ENCODE measurements at places on chromosomes 3 and 15.

DNA sequence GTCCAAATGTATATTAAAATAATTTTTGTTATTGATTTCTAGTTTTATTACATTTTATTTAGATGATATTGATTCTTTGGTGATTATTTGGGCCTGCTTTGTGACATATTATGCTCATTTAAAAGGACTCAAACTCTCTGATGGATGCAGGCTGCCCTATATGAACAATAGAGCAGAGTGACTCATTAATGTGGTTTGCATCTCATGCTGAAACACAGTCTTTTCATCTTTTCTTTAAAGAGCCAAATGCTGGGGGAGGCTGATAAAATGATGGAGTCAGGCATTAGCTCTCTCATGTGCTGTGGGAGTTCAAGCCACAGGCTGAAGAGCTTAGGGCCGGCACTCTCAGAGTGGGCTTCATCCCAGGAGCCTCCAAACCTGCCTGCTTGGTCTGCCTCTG, 7.2 kb downstream of the PLA1A start:
- peak; percentile 63 for DNase-seq

DNA sequence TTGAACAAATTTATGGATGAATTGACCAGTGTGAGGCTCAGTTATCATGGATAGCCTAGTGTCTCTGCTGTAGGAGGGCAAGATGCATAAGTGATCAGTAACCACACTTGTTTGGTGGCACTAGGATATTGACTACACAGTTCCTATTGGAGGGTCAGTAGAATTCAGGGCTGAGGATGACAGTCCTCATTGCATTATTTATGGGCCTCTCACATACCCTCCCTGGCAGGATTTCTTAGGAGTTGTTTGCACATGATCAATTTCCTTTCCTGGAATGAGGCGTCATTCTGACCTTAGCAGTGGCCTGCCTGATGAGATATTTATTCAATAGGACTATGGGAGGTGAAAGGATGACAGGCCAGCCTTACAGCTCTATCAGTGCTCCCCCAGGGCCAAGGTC, 125.1 kb upstream of the AGBL1 start:
- no peak for DNase-seq

- no peak for DNase-seq
These were observed 296.1 kb downstream of the RPLP1 start for GRCh38 chr15:69748576-69749185.

DNA sequence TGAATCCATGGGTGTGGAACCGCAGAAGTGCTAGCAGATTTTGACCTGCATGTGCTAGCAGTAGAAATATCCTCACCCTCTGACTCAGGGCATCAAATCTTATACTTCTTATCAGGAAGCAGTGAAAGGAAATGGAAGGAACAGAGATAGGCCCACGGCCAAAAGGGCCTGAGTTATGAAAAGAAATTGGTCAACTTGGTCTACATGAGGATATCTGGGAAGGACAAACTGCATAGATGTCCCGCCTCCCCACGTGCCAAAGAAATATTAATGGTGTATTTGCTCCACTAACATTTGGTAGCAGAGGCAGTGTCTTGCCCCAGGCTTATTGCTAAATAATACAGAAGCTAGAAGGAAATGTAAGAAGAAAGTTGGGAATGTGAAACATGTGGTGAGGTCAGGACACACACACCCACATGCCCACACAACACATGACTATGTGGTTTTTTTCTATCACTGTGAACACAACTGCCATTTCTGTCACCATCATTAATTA, 93.6 kb upstream of the COL8A1 start:
- peak; percentile 52 for DNase-seq

DNA sequence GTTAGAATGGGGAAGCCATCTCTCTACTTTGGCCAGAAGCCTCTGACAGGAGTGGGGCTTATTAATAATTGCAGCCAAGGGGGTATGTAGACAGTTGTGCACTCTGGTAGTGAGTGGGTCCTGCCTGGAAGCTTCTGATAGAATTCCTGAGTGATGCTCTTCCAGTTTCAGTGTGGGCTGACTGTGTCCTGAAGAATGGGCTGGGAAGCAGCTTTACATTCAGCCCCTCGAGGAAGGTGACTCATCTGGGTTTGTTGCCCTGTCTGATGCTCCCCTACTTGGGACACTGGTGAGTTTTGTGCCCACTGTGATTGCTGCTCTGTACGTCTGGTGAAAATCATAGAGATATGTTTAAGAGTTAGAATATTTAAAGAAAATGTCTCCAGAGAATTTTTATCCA, 444.7 kb upstream of the RBMS3 start:
- peak; percentile 7 for DNase-seq

DNA sequence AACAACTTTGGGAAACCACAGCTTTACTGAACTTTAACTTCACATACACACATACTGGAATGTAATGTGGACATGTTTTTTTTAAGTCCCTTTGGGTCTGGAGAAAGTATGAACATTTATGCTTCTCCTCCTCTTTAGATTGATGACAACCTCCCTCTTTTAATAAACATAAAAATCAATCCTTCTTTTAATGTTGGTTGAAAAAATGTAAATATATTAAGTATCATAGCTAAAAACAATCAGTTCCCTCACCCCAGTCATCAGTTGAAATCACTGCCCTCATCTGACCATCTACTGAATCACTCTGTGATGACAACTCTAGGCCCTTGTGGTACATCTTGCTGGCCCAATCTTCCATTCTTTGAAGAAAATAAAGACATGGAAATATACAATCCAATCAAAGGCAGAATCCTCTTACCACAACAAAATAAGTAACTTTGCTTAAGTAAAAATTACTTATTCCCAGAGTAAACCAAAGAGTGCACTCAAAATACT, 6.4 kb downstream of the AAGAB start:
- peak; percentile 62 for DNase-seq

DNA sequence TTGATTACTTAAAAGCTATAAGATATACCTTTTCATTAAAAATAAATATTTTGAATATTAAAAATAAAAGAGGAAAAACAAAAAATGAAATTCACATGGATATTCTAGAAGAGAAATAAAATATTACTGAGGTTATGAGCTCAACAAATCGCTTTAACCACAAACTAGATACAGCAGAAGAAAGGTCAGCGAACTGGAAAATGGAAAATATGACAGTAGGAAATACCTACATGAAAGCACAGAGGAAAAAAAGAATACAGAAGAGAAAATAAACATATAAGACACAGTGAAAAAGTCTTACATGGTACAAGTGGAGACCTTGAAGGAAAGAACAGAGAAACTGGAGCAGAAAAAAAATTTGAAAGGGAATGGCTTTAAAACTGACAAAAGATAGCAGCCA, 33.2 kb downstream of the SCAPER start:
- no peak for DNase-seq

- DNase-seq, result no peak
These were observed 1202.8 kb downstream of the ROBO2 start for GRCh38 chr3:78242724-78243123.

DNA sequence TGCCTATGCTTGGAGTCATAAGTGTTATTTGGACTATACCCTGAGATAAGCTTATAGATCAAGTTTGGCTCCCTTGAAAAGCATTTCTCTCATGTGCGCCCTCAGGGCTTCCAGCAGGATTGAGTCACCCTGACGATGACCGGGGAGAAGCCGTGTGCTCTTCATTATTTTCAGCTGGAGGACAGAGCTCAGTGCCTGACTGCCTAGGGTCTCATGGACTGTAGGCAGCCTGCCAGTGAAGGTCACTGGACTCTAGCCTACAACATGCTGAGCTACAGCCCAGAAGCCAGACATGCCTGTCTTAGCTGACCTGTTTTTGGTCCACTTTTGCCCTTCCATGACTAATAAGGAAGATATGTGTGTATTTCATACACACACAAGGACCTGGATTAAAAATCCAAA, 31.6 kb upstream of the NUDT16 start:
- peak; percentile 84 for DNase-seq

- no peak for DNase-seq
These were observed 31.1 kb downstream of the HCLS1 start for GRCh38 chr3:121629601-121630000.

GRCh38 chr15:51752888-51753287, 1.5 kb downstream of the TMOD2 start:
- DNase-seq, result no peak

DNA sequence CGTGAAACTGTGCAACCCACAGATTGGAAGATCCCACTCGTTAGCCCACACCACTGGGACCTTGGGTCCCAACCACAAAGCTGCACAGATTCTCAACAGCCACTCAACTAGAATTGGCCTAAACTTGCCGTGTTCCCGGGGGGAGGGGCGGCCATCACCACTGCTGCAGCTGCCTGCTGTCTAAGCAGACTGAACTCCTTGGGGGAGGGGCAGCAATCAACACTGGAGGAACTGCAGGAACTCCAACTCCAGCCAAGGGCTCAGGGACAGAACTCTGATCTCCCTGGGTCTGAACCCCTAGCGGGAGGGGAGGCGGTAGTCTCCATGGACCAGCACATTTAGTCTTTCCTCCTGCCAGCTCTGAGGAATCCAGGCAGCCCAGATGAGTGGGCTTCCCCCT, 205.9 kb downstream of the RSL24D1 start:
- no peak for DNase-seq

DNA sequence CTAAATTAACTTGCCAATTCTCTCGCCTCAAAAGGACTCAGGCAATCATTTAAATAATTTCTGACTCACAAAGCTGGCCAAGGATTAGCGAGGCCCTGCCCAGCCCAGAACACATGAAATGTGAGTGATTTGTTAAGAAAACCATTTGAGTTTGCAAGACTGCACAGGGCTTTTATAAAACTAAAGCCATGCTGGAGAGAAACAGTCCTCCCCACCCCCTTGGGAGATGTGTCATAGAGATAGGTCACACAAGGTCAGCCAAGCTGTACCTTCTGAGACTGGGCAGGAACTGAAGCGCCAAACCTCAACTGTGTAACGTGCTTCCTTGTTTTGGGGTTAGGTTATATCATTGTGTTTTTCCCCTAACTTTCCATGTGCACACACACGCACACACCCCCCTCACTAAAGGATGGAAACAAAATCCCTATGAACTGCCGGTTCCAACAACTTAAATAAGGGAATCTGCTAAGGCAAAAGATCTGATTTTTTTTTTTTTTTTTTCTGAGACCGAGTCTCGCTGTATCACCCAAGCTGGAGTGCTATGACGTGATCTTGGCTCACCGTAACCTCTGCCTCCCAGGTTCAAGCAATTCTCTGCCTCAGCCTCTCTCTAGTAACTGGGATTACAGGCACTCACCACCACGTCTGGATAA, 8.1 kb downstream of the SPATA12 start:
- peak; percentile 97 for DNase-seq

DNA sequence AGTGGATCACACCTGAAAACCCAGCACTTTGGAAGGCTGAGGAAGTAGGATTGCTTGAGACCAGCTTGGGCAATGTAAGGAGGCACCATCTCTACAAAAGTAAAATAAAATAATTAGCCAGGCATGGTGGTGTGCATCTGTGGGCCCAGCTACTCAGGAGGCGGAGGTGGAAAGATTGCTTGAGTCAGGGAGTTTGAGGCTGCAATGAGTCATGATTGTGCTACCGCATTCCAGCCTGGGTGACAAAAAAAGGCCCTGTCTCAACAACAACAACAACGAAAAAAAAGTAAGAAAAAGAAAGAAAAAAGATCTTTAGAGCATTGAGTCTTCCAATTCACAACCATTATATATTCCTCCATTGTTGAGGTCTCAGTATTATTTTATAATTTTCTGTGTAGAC, 192.4 kb upstream of the DPH6 start:
- peak; percentile 86 for DNase-seq

All from fibroblast of mammary gland (primary cell).